Endothelial cell of umbilical vein (primary cell): ENCODE measurements at places on chromosomes 5 and 9.
A peak's percentile ranks its signal among the peaks of the same experiment; 100 is the strongest.

GRCh38 chr9:69319324-69320025 is 5.5 kb upstream of the ENTREP1 start:
- DNase-seq = no peak

GRCh38 chr9:4741365-4742089 is 525 bp upstream of the AK3 start:
- peak; percentile 27 for DNase-seq

GRCh38 chr5:111703662-111704061 is 53.3 kb downstream of the NREP start:
- DNase-seq = no peak

- peak; percentile 24 for DNase-seq
Observed at GRCh38 chr5:90940227-90940995, 381.8 kb downstream of the ADGRV1 start.

DNA sequence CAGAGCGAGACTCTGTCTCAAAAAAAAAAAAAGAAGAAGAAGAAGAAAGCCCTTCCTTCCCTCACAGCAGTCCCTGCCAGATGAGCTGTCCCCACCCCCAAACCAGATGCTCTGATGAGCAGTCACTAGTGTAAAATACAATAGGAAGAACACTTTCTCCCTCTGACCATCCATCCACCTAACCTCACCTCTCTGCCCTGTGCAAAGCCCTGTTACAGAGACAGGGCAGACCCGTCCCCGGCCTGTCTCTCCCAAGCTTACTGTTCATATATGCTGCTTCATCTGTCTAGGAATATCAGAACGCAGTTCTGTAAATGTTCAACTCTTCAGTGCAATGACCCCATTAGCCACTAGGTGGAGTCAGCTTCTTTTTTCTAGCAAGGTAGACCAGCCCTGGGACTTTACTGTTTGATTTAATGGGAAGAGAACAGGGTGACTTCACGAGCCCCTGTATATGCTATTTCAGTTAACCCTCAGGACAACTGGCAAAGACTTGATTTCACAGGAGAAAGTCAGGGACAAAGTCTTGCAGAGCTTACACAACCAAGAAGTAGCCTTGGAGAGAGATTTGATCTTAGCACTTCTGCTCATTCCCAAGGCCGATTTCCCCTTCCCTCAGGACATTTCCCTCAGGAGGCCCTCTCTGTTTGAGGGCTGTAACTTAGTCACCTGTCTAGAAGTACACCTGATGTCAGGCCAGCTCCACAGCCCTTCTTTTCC is 14.9 kb upstream of the FGFR4 start:
- DNase-seq = peak; percentile 86

DNA sequence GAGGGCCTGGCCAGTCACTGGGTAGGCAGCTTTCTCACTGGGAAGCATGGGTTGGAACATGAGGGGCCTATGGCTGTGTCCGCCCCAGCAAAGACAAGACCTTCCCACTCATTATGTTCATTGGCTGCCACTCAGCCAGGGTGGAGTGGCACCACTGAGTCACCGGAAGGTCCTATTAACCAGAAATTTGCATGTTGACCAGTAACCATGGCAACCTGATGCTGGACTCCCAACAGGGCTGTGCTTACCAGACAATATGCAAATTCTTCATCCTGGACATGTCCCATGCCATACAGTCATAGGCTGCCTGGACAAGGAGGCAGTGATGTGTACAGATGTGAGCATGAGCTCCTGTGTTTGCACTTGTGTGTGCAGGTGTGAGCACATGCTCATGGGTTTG is 66.7 kb downstream of the PSD2 start:
- DNase-seq = peak; percentile 14

- DNase-seq = no peak
Observed at GRCh38 chr5:54671681-54672080, 154.1 kb downstream of the SNX18 start.

DNA sequence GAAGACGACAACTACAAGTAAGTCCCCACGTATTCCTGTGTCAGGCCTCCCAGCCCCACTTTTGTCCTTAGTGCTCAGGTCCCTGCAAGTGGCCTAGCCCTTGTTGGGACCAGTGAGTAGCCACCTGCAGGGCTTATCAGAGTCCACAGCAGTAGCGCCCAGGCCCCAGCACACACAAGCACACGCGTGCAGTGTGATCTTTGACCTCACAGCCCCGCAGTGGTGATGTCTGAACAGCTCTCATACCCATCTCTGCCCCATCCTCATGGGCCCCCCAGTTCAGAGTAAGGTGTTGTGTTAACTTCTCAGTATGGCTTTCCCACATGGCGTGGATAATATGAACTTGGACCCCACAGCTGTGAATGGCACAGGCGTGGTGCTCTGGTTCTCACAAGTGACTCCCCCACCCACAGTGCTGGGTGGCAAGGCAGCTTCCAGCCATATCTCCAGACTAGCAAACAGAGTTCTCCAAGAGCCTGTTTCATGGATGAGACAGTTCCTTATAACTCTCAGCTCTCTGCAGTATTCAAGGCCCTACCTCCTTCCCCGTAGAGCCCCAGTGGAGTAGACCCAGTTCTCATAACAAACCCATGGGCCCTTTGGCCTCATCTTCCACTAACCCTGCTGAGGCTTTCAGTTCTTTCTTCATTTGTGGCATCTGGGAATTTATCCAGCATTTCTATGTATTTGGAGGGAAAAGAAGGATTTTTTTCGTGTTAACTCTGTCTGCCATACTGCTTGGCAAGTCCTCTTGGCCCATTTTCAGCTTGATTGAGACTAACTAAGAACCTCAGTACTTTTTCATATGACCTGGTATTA is 46.5 kb upstream of the ANGPTL2 start:
- DNase-seq = no peak

DNA sequence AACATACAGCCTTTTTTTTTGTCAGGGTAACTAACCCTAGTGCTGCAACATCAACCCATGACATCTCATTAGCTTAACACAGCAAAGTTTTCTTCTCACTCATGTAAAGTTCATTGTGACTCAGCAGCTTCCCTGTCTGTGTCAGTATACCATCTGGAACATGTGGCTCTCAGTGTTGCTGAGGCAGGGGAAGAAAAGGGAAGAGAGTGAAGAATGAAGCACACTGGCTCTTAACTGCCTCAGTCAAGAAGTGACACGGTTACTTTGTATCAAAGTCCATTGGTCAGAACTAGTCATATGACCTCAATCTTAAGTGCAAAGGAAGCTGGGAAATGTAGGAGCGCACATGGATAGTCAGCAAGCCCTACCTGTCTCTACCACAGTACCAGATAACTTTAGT is 185.0 kb upstream of the ELL2 start:
- DNase-seq = peak; percentile 6

DNA sequence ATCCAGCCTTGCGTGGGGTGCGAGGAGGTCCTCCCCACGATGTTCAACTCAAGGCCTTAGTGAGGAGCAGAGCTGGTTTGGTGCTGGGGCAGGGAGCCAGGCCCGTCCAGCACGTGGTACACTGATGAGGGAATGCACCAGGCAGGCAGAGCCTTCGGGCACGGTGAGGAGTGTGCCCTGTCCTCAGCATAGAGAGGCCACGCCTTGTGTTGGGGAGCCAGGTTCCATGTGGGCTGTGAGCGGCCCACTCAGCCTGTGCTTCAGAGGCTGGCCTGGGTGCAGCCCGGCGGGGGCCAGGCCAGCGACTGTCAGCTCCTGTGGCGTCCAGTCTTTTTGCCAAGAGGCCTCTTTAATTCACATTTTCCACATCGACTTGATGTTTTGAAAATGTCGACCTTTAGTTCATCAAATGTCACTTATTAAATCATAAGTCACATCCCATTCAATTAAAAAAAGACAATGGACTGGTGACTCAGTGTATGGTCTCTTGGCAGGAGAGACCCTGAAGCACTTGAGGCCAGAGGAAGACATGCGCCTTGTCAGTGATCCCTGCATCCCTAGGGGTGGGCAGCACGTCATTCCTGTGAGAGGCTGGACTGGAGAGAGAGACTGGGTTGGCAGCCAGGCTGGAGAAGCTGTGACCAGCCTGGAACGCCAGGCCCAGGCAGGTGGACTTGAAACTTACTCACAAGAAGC is 21.7 kb downstream of the ERGIC1 start:
- DNase-seq = peak; percentile 84

DNA sequence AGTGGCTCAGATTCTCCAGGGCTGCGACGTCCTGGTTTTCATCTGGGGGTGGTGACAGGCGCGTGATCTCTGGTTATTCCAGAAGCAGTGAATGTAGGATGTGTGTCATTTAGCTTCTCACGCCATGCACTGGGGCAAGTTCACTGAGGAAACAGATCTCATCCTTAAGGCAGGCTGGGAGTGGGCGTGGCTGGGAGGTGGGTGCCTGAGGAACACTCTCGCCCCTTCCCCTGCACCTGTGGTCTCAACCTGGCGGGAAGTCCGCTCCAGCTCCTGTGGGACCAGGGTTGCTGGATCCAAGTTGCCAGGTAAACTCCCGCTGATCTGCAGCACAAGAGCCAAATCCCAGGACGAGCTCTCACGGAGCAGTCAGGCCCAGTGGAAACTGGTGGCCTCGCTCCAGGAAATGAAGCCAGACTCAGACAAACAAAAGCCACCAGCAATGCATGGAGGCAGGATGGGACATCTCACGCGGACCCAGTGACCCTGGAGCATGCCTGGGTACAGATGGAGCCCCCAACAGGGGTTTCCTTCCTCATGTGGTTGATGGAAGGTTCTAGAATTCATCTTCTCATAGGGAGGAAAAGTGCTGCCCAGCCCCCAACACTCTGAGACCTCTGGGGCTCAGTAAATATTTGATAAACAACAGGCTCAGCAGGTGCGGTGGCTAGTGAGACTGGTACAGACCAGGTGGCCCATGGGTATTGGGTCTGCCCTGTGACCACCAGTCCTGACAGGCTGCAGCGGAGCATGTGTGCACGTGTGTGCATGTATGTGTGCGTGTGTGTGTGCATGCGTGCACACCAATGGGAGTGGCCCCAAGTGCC is 16.3 kb upstream of the SLC12A7 start:
- no peak for DNase-seq

- DNase-seq = no peak
Observed at GRCh38 chr5:61752588-61752987, 420.5 kb downstream of the ZSWIM6 start.
